Fibroblast of lung (primary cell): ENCODE measurements at places on chromosomes 1 and 21. TPM values are rescaled to one million over a fixed set of nuclear protein-coding genes. Genes with fewer than 3 reads are reported as not detected.

DNA sequence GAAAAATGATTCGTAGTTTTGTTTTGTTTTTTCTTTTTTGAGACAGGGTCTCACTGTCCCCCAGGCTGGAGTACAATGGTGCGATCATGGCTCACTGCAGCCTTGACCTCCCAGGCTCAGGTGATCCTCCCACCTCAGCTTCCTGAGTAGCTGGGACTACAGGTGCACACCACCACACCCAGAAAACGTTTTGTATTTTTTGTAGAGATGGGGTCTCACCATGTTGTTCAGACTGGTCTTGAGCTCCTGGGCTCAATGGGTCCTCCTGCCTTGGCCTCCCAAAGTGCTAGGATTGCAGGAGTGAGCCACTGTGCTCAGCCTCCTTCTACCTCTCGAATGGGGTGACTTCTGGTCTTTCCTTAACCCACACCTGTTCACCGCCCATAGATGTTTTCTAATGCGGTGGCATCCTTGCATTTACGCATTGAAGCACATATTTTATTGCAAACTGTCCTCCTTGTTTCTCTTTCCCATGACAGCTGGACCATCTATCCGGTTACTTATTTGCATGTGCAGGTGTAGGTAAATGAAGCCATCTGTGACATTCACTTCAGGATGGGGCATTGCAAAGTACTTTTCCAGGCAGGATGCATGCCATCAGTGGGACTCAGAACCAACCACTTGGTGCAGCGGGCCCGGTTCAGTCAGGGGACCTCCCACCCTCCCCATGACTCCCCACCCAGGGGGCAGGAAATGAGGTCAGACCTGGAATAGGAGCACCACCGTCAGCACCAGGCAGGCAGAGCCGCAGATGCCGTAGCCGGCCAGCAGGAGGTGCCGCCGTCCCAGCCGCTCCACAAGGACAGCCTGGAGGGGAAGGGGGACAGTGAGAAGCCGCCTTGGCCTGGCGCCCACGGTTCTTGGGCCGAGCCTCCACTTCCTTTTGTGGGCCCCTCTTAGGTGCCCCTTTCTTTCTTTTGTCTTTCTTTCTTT, 16.5 kb downstream of the SLC2A7 start:
- DNase-seq: peak; percentile 24

- no peak for DNase-seq
Observed at GRCh38 chr1:75132812-75133619, 1.2 kb upstream of the LHX8 start.

DNA sequence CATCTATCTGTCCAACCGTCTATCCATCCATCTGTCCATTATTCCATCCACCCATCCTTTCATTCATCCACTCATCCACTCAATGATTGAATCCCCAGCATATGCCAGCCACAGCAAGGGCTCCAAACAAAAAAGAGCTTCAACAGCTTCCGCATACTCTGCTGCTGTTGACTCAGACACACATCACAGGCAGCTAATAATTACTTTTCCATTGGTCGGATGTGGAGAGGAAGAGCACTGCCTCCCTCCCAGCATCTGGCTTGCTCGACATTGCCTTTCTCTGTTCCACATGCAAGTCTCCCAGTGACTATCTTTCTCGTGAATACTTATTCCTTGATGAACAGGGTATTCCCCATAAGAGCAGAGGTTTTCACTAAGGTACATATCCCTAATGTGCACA, 176.5 kb downstream of the HIVEP3 start:
- DNase-seq: peak; percentile 89

GRCh38 chr21:15552914-15553494, 176.8 kb upstream of the USP25 start:
- peak; percentile 1 for DNase-seq

GRCh38 chr1:981491-981954, 370 bp downstream of the PERM1 start:
- DNase-seq: no peak

GRCh38 chr1:118914379-118915161, 73.6 kb downstream of the TBX15 start:
- no peak for DNase-seq

GRCh38 chr1:244833734-244834542, 1.5 kb upstream of the COX20 start:
- peak; percentile 79 for DNase-seq

TCHH gene
- under 0.01 TPM in 1 of 2 replicates, not detected in the other for total RNA-seq

VSIG8 gene
- under 0.01 TPM in 2 replicates for total RNA-seq

MYBPH gene
- 0.17 and 0.26 TPM in 2 replicates for total RNA-seq
